SK-N-SH (cell line): ENCODE measurements at places on chromosomes 12 and 14. TPM values are rescaled to one million over a fixed set of nuclear protein-coding genes. Genes with fewer than 3 reads are reported as not detected.
A peak's percentile ranks its signal among the peaks of the same experiment; 100 is the strongest.

DNA sequence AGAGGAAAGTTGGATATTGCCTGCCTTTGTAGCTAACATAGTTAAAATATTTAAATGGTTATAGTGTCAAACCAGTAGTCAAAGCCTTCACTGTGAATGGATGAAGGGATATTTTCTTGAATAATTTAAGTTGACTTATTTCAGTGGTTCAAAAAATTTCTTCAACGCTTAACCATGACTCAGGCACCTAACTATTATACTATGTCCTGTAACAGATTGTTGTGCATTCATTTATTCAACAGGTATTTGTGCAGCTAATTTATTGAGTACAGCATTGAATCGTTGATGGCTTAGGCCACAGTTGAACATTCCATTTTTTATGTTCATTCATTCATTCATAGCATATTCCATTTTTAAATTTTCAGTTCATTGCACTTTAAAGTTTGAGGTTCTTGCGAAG, 9.2 kb downstream of the HIF1A start:
- DNase-seq: no peak

GRCh38 chr14:102493096-102493495, 16.5 kb downstream of the ANKRD9 start:
- DNase-seq: no peak

DNA sequence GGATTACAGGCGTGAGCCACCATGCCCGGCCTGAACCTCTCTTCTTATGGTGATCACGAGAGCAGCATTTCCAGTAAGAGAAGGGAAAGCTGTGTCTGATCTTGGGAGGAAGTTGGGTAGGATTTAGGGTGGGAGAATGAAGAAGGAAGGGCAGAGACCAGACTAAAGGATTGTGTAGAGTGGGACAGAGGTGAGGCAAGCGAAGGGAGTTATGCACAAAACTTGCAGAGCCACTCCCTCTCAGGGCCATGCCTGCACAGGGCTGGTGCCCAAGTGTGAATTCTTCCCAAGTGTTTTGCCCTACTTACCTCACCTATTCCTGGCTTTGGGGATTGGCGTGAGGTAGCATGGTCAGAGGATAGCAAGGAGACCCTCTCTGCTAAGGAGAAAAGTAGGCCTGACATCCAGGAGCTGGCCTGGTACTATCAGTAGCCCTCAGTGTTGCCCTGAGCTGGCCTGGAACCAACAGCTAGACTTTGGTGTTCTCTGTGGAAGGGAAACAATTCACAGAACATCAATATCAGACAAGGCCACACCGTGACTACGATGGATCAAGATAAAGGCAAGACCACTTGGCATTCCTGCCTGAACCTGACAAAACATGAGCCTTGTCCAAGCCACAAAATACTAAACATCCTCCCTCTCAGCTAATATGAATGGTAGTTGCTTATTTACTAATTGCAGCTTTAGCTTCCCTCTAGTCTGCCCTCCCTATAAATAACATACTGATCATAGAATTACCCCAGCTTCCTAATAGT, 201.0 kb upstream of the AMIGO2 start:
- no peak for DNase-seq

DNA sequence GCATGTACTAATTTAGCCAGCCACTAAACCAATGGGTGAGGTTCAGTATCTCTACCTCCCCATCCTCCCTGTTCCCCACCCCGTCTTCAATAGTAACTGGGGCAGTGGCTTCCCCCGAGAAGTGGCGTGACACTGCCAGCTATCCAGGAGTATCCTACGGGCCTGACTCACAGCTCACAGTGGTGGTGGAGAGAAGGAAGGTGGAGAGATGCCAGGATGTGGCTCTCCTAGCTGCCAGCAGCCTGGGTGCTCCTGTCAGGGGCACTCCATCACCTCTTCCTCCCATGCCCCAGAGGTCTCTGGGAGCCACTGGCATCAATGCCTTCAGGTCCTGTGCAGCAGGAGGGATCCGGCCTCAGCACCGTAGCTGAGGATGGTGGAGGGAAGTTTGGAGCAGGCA, 49.0 kb downstream of the TSPAN11 start:
- no peak for DNase-seq

- DNase-seq: no peak
Observed at GRCh38 chr14:64202716-64203115, 91.5 kb downstream of the ESR2 start.

GRCh38 chr12:54036620-54037359, 3.9 kb downstream of the HOXC5 start:
- DNase-seq: no peak

DNA sequence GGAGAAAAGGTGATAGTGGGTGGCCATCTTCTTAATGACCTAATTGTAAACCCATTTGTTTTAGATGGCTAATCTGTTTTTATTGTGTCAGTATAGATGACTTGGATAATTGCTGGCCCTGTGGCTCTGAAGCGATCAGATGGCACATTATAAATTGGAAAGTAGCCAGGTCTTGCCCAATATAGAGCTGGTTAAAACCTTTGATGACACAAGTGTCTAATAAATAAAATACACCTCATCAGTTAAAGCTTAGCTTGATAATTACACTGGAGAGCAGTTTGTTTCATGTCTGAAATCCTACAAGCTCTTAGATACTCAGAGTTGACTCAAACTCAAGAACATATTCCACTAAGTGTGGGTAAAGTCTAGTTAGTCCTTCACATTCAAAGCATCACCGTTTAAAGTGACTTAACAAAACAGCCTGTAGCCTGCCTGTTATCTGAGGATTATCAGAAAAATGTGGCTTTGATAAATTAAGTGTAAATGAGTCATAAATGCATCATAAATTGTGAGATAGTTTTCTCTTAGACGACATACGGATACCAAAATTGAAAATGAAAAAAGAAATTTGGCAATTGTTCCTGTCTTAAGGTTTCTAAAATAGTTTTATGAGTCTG, 280.9 kb downstream of the LRIG3 start:
- no peak for DNase-seq

DNA sequence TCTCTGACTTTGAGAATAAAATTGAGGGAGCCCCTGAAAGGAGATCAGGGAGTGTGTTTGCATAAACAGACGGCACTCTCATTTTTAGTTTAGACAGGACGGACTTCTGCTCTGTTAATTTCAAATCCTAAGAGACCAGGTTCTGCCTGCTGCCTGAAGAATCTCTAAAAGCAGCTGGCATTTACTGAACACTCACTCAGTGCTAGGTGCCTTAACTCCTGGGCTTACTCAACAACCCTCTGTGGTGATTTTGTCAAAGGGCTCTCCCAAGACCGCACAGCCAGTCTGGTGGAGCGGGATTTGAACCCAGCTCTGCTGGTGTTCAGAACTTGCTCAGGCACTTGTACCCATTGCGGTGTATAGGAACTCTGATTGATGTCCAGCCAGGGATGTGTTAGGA, 2.2 kb downstream of the ORAI1 start:
- peak; percentile 3 for DNase-seq

- no peak for DNase-seq
Observed at GRCh38 chr12:53077030-53077429, 2.2 kb downstream of the SPRYD3 start.

GRCh38 chr12:2064071-2064507, 11.3 kb downstream of the CACNA1C start:
- peak; percentile 73 for DNase-seq

GRCh38 chr12:41018010-41018409, 170.1 kb upstream of the PDZRN4 start:
- DNase-seq: no peak

GRCh38 chr12:3723916-3724805, 28.7 kb downstream of the CRACR2A start:
- no peak for DNase-seq

DNA sequence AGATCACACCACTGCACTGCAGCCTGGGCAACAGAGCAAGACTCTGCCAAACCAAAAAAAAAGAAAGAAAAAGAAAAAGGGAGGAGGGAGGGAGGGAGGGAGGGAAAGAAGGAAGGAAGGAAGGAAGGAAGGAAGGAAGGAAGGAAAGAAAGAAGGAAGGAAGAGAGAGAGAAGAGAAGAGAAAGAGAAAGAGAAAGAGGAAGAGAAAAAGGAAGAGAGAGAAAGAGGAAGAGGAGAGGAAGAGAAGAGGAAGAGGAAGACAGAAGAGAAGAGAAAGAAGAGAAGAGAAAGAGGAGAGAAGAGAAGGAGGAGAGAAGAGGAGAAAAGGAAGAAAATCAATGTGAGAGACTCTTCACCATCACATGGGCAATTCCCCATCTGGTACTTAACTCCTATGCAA, 57.6 kb upstream of the CRACR2A start:
- DNase-seq: no peak

- DNase-seq: no peak
Observed at GRCh38 chr12:120170631-120171030, 23.9 kb downstream of the GCN1 start.

DNA sequence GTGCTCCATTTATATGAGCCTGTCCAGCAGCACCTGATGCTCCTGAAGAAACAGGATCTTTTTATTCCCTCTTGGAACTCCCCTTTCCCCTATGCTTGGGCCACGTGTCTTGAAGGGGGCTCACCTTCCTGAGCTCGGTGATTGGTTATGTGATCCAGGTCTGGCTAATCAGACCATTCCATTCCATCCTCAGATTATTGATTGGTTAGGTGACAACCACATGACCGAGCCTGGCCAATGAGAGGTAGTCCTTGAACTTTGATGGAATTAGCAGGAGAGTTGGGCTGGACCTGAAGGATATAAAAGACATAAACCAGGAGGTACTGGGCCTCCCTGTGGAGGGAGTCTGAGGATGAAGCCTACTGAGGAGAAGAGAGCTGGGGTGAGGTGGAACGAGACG, 216.6 kb upstream of the LHX5 start:
- no peak for DNase-seq

GRCh38 chr12:66066137-66066928, 64.2 kb downstream of the LLPH start:
- DNase-seq: no peak

DNA sequence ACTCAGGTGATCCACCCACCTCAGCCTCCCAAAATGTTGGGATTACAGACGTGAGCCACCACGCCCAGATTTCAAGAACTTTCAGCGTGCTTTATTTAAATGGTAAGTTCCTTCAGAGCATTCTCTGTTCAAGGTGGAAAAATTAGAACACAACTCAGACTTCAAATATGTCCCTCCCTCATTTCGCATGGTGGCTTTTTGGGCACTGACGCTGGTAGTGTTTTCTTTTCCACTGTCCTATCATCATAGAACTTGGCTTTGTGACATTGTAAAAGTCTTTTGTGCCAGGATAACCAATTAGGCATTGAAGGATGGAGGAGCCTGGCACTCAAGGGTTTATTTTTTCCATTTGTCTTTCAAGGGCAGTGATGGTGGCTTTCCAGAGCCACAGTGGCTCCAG, 190.8 kb downstream of the NUAK1 start:
- DNase-seq: no peak

- no peak for DNase-seq
Observed at GRCh38 chr12:58881816-58882215, 38.5 kb downstream of the LRIG3 start.

- no peak for DNase-seq
Observed at GRCh38 chr12:13186302-13186701, 10.2 kb upstream of the EMP1 start.

Gene TCTN2
- polyA plus RNA-seq: 7.1 and 9.1 TPM in 2 replicates

Gene CCDC177
- not detected in 2 replicates for polyA plus RNA-seq

Gene TESPA1
- not detected in 2 replicates for polyA plus RNA-seq

Gene ATP2B1
- polyA plus RNA-seq: 2.9 and 4.3 TPM in 2 replicates

Gene SMIM41
- not detected in 2 replicates for polyA plus RNA-seq

Gene CORO1C
- 150 and 214 TPM in 2 replicates for polyA plus RNA-seq

Gene LMNTD1
- polyA plus RNA-seq: 0.20 and 0.32 TPM in 2 replicates

Gene MMP19
- polyA plus RNA-seq: 5.7 and 6.8 TPM in 2 replicates

Gene ITPK1
- polyA plus RNA-seq: 23.2 and 30.2 TPM in 2 replicates
